ENCODE measurements at places on chromosomes 2 and 18.
A peak's percentile ranks its signal among the peaks of the same experiment; 100 is the strongest.

DNA sequence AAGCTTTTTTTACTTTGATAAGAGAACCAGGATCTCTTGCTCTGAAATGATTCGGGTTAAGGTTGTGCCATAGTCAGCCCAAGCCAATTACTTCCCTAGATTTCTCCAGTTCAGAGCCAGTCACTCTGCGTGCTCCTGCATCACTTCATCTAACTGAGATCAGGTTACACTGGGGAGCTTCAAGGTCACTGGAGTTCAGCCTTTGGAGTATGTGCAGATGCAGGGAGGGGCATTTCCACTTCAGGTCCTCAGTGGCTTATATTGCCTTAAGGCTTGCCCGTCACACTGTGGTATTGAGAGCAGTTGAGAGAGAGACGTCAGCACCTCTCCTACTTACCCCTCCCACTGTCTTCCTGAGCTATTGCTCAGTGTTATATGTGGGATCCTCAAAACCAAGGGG is 317.8 kb downstream of the EPHA4 start:
- DNase-seq = peak; percentile 48

GRCh38 chr2:183811281-183811680 is 687.0 kb downstream of the NUP35 start:
- DNase-seq = no peak

DNA sequence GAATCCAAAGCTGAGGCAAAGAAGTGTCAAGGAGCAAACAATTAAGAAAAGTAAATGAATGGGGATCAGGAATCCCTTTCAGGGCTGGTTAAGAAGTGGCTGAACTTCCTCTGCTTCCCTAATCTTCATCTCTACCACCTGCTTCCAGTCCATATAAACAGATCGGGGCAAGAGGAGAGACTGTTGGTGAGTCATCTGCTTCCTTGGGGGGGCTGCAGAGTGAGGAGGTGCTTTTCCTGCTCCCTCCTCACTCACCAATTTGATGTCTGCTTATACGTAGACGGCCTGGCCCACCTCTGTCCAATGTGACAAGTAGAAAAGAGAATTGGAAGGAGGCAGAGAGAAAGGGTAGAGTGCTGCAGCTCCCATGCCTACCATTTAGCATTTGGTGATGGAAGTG is 68.4 kb downstream of the NAB1 start:
- no peak for DNase-seq

DNA sequence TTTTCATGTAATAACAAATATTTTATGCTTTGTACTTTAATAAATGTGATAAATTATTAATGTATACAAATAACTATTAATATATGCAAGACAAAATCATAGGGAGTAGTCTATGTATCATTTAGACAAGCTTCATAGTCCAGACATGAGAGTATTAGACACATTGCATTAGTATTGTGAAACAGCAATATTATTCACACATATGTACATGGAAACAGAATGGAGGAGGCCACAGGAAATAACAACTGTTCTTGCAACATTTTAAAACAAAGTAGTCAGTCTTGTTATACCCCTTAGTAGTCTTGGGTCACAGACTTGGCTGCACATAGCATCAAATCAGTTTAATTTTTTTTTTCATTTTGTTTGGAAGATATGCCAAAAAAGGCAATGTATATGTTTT is 15.8 kb downstream of the DSC1 start:
- no peak for DNase-seq

GRCh38 chr2:190435031-190435670 is 27.0 kb downstream of the MFSD6 start:
- DNase-seq = no peak

GRCh38 chr2:189927823-189928222 is 134.7 kb downstream of the MSTN start:
- no peak for DNase-seq

Measured in NCI-H82 (cell line).